ENCODE measurements at places on chromosomes 5 and 9.

GRCh38 chr5:166399781-166400180, 1891.7 kb upstream of the WWC1 start:
- no peak for DNase-seq

DNA sequence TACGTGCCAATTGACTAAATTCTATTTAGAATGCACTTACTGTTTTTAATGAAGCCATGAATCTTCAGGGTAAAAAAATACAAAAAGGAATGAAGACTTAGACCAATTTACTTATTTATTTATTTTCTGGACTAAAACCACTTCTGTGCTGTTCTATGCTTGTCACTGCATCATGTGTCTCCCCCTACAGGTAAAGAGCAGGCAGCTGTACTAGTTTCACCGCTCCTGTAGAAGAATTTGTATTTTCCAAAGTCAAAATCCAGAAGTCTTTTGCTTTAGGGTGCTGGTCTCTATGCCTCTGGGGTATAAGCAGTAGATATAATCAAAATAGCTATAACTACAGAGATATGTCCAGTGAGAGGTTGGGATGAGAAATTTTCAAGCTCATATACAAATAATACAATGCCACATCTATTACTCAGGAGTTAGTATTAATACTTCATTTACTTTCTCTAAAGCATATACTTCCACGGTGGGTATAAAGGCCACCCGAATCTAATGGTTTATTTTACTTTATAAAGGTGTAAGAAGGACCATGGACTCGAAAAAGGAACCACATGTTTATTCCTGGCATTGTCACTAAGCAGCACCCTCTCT, 591.5 kb downstream of the RAB3C start:
- peak; percentile 36 for DNase-seq

GRCh38 chr5:135861641-135862040, 27.2 kb downstream of the SLC25A48 start:
- DNase-seq: no peak

DNA sequence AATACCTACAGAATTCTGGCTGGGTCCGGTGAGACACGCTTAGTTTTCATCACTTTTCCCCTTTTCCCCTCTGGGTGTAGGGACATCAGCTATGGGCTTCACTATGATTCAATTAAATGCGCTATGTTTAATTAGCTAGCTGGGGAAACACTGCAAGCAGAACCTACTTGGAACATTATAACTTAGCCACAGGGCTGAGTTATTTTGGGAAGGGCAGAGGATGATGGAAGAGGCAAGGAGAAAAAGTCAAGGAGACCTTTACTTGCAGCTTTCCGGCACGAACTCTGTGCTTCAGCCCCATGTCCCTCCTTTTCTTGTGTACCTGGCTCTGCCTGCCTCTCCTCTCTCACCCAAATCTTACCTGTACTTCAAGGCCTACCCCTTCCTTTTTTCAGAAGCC, 62.8 kb downstream of the KIF4B start:
- no peak for DNase-seq

GRCh38 chr5:76180814-76181805, 97.9 kb downstream of the SV2C start:
- DNase-seq: peak; percentile 70

GRCh38 chr5:112514111-112514510, 95.0 kb upstream of the EPB41L4A start:
- DNase-seq: no peak

DNA sequence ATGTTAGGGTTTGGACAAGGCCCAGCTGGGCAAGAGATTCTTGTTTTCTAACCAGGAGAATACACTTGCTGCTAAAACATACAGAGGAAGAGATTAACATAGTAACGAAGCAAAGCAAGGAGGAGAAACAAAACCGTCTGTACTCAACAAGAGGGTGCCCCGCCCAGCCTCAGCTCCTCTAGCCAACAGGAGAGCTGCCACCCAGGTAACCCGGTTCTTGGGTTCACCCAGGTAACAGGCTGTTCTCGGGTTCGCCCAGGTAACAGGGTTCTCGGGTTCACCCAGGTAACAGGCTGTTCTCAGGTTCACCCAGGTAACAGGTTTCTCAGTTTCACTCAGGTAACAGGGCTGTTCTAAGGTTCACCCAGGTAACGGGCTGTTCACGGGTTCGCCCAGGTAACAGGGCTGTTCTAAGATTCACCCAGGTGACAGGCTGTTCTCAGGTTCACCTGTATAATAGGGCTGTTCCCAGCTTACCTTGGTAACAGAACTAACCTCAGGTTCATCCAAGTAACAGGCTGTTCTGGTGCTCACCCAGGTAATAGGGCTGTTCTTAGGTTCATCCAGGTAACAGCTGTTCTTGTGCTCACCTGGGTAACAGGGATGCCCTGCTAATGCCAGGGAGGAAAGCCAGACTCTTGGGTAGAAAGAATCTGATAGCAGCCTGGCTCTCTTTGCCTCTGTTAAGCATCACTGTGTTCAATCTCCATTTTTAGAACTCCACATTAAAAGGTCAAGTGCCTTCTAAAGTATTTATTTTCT, 271.6 kb downstream of the SYK start:
- no peak for DNase-seq

- DNase-seq: no peak
Measured at GRCh38 chr9:89078421-89078820, 87.2 kb downstream of the S1PR3 start.

GRCh38 chr5:142600611-142601358, 85.1 kb downstream of the FGF1 start:
- no peak for DNase-seq

DNA sequence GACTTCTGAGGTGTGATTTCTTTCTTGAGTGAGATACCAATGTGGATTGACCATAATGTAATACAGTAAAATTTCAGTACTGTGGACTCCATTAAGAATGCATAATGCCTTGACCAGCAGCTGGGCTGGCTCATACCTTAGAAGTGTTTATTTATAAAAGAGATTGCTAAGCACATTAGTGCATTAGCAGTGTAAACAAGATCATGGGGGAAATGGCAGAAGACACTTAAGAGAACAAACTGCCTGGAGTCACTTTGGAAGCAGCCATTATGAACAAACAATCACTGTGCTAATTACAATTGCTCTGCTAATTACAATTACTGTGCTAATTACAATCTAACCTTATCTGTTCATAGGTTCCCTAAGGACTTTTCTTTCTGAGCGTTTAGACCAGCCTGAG, 104.2 kb downstream of the TRIM32 start:
- no peak for DNase-seq

DNA sequence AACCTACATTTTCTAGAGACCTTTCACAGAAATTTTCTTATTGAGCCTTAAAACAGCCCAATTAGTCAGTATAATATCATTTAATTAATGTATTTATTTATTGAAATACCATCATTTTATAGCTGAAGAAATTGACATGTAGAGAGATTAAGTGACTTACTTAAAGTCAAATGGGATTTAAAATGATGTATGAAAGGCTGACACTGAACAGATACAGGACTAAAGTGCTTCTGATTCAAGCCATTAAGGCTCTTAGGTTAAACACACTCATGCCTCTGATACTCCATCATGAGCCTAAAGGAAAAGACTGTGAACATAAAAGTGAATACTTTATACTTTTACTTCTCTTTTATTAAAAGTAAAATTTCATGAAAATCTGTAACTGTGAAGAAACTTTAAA, 12.8 kb downstream of the C9orf72 start:
- DNase-seq: no peak

- no peak for DNase-seq
Measured at GRCh38 chr9:3507395-3508077, 18.3 kb downstream of the RFX3 start.

DNA sequence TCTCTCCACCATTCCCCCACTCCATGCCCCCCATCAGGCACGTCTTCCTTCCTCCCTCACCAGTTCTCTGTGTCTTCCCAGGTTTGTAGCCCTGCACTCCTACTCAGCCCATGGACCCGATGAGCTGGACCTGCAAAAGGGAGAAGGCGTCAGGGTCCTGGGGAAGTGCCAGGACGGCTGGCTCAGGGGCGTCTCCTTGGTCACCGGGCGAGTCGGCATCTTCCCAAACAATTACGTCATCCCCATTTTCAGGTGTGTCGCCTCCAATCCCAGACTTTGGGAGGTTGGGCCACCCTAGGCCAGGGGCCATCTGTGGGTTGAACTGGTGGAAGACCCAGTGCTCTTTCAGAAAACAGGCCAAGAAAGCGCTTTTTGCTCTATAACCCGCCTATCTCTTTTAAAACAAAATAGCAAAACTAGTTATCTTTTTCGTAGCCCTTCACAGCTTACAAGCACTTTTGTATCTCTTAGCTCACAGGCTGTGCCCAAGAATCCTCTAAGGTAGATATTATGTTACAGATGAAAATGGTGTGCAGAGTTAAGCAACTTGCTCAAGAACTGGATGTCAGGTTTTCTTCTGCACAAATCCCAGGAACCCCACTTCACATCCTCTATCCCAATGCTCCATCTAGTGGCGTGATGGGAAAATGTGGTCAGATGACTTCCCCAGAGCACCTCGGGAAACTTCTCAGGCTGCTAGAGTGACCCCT, 56.2 kb downstream of the PLAC8L1 start:
- DNase-seq: peak; percentile 74

DNA sequence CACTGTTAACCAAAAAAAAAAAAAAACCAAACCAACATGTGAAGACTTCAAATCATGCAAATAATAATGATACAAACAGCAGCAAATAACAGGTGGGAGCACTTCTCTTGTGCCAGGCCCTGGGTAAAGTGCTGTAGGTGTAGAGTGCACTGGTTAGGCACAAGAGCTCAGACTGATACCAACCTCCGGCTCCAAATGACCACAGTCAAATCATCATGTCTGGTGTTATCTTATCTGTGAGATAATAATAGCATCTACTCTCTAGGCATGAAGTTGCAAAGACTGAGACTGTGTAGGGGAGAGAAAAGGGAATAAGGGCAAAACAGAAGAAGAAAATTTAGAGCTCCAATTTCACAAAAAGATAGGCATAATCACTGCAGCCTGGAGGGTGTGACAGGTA, 159.5 kb downstream of the ARL15 start:
- DNase-seq: no peak

- DNase-seq: no peak
Measured at GRCh38 chr5:87877023-87877422, 391.6 kb downstream of the TMEM161B start.

DNA sequence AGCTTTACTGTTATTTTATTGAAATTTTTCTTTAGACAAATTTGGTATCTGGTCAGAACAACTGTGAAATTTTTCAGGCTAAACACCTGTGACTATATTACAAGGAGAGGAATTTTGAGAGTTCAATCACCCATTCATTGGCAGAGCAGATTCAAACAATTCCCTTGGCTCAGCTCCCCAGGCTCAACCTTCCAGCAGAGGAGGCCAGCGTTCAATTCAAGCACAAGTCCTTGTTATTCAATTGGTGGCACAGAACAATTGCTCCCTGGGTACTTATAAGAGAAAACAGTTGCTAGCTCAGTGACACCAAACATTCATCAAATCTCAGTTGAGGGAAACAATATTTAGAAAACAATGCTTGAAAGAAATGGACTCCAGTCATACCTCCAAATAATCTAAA, 83.3 kb downstream of the SUSD1 start:
- no peak for DNase-seq
